Neural progenitor cell (in vitro differentiated cells): ENCODE measurements at places on chromosomes 2 and 18.

DNA sequence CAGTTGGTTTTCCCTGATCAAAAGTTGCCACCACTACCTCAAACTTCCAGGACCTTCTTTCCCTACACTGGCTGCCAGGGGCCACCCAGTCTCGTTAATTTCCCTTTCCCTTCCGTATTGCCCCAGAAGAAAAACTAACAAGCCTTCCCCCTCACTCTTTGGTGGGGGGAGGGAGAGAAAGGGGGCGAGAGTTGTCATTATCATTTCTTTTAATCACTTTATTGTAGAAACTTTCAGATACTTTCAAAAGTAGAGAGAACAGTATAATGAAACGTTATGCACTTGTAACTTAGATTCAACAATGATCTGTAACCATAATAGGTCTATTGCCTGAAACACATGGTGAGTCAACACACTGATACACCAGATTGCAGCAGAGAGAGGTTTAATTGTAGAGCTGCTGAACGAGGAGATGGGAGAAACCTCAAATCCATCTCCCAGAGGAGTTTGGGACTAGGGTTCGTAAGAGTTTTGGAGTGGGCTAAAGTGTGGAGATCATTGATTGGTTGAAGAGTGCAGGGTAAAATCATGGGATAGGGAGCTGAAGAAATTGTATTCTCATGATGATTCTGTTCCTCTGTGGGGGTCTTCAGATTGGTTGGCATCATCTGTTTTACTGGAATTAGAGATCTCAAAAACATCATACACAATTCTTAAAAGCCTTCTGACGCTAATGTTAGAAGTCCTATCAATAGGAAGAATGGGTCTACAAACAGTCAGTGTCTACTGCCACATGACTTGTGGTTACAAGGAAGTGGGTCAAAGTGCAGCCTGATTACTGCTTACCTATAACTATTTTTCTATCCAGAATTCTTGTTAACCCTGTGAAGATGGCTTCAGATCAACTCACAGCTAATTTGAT is 2.6 kb upstream of the RNF149 start:
- no peak for DNase-seq

GRCh38 chr2:152580714-152581113 is 136.5 kb downstream of the PRPF40A start:
- no peak for DNase-seq

GRCh38 chr2:30213907-30214463 is 17.3 kb upstream of the LBH start:
- no peak for DNase-seq

GRCh38 chr2:75800456-75800855 is 89.7 kb upstream of the GCFC2 start:
- DNase-seq, result no peak

GRCh38 chr2:37390777-37391176 is 46.3 kb downstream of the QPCT start:
- DNase-seq, result no peak

DNA sequence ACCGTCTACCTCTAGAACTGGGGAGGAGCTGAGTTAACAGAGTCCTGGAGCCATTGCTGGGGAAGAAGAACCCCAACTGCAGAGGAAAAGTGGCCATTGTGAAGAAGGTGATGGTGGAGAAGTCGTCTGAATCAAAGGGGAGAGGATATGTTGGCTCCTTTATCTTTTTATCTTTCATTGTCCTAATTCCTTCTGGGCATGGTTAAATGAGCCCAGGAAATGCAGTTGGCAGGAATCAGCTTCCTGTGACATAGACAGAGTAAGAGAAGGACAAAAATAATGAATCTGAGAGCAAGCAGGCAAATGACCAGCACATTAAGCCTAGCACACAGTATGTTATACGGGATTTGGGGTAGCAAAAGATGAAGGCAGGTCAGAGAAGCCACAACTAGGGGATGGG is 16.0 kb upstream of the ACTR3 start:
- DNase-seq, result no peak

DNA sequence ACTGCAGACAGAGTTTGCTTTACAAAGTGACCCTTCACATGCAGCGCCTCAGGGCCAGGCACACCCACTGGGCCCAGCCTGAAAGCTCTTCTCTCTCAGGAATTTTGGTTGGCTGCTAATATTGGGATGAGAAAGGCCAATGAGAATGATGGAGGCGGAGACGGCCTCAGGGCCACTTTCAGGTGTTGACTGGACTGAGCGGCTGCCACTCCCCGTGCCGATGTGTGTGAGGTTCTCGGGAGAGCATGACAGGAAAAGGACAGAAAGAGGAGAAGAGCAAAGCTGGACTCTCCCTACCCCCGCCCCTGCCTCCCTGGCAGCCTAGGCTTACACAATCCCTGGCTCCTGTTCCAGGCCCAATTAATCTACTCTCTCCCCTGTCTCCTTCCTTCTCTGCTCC is 155.7 kb downstream of the CELF4 start:
- no peak for DNase-seq

DNA sequence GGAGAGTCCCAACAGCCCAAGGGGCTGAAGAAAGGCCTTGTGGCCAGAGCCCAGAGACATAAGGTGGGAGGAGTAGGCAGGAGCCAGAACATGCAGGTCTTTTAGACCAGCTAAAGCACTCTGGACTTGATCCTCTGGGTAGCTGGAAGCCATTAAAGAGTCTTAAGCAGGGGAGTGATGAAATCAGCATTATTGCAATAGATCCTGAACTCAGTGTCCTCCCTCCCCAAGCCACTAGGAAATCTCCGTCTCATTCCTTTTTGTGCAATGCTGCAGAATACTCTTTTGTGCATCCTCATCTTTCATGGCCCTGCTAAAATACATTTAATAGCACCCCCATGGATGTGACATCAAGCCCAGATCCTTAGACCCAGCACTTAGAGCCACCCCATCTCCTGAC is 58.6 kb upstream of the ZCCHC2 start:
- no peak for DNase-seq
